ENCODE measurements at places on chromosomes 11 and 22. TPM values are rescaled to one million over a fixed set of nuclear protein-coding genes. Genes with fewer than 3 reads are reported as not detected.

GRCh38 chr22:50018608-50019285 is 6.2 kb upstream of the IL17REL start:
- DNase-seq: no peak
- no peaks in the 10 kb centered on the region for H3K27me3 ChIP-seq
- H3K4me1 ChIP-seq: peaks cover 25% of the 10 kb centered on the region
- H3K27ac ChIP-seq: no peak overlapping the region
- no peaks in the 10 kb centered on the region for H3K36me3 ChIP-seq
- no peak overlapping the region for H3K4me3 ChIP-seq

GRCh38 chr22:22712666-22713365 is 68.4 kb downstream of the GGTLC2 start:
- peaks cover 12% of the 10 kb centered on the region for H3K4me1 ChIP-seq
- H3K36me3 ChIP-seq: no peaks in the 10 kb centered on the region
- H3K4me3 ChIP-seq: no peak overlapping the region
- no peaks in the 10 kb centered on the region for H3K27me3 ChIP-seq
- no peak for DNase-seq
- no peak overlapping the region for H3K27ac ChIP-seq

GRCh38 chr11:134818516-134818915 is 406.5 kb upstream of the B3GAT1 start:
- DNase-seq: no peak
- no peak overlapping the region for H3K4me3 ChIP-seq
- H3K27me3 ChIP-seq: peaks cover 2% of the 10 kb centered on the region
- H3K36me3 ChIP-seq: no peaks in the 10 kb centered on the region
- H3K27ac ChIP-seq: no peak overlapping the region

- H3K4me1 ChIP-seq: peaks cover 18% of the 10 kb centered on the region
- DNase-seq: no peak
- no peaks in the 10 kb centered on the region for H3K36me3 ChIP-seq
- no peaks in the 10 kb centered on the region for H3K27me3 ChIP-seq
- no peak overlapping the region for H3K27ac ChIP-seq
Measured at GRCh38 chr22:46061501-46062231, 84.7 kb upstream of the WNT7B start.

GRCh38 chr22:38299770-38300102 is 17.5 kb downstream of the CSNK1E start:
- peaks cover 13% of the 10 kb centered on the region for H3K4me1 ChIP-seq
- H3K36me3 ChIP-seq: peaks cover 63% of the 10 kb centered on the region
- H3K4me3 ChIP-seq: no peak overlapping the region
- H3K27me3 ChIP-seq: no peaks in the 10 kb centered on the region
- DNase-seq: no peak

DNA sequence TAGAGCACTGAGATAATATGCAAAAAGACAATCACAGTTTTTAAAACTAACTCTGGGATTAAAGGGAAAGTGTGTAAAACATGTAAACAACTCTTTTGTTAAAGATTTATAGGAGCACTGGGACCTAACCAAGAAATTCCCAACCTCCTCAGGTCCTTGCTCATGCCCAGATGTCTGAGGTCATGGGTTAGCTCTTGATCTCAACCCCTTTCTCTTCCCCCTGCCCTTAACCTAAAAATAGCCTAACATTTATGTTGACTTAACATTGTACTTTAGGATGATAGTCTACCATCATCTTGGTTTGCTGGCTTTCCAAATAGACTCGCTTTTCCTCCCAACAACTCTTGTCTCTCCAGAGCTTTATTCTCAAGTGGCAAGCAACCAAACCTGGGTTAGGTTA is 258.2 kb upstream of the FAT3 start:
- no peaks in the 10 kb centered on the region for H3K27me3 ChIP-seq
- no peak overlapping the region for H3K4me3 ChIP-seq
- no peak for DNase-seq
- no peaks in the 10 kb centered on the region for H3K4me1 ChIP-seq
- no peak overlapping the region for H3K27ac ChIP-seq
- no peaks in the 10 kb centered on the region for H3K36me3 ChIP-seq

GRCh38 chr11:74371269-74372052 is 26.8 kb downstream of the PGM2L1 start:
- H3K36me3 ChIP-seq: no peaks in the 10 kb centered on the region
- no peak overlapping the region for H3K27ac ChIP-seq
- no peak for DNase-seq
- H3K4me1 ChIP-seq: no peaks in the 10 kb centered on the region

DNA sequence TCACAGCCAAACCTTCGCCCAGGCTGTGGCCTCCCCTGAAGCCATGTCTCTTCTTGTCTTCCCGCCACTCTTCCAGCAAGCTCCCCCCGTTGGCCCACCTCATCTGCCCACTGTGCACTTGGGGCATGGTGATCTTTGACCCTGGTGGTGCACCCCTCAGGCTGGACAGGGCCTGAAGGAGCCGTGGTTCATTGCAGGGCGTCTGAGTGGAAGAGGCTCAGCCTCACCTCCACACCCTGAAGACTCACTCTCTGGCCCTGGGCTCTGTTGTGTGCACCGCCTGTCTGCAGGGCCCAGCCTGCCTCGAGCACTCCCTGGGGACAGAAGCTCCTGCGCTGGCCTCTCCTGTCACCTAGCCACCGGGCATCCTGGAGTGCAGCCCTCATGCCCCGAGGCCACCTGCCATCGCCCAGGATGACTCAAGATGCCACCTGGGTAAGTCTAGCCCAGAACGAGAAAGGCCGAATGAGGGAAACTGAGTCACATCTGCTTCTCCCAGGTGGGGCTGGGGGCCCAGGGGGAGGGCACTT is 40.8 kb upstream of the PPARA start:
- no peak for DNase-seq
- H3K27me3 ChIP-seq: no peaks in the 10 kb centered on the region
- H3K36me3 ChIP-seq: no peaks in the 10 kb centered on the region
- H3K4me3 ChIP-seq: no peak overlapping the region

- no peaks in the 10 kb centered on the region for H3K27me3 ChIP-seq
- H3K27ac ChIP-seq: no peak overlapping the region
- H3K4me1 ChIP-seq: no peaks in the 10 kb centered on the region
- H3K36me3 ChIP-seq: no peaks in the 10 kb centered on the region
- DNase-seq: no peak
- H3K4me3 ChIP-seq: no peak overlapping the region
Measured at GRCh38 chr11:28346209-28346608, 238.0 kb downstream of the METTL15 start.

DNA sequence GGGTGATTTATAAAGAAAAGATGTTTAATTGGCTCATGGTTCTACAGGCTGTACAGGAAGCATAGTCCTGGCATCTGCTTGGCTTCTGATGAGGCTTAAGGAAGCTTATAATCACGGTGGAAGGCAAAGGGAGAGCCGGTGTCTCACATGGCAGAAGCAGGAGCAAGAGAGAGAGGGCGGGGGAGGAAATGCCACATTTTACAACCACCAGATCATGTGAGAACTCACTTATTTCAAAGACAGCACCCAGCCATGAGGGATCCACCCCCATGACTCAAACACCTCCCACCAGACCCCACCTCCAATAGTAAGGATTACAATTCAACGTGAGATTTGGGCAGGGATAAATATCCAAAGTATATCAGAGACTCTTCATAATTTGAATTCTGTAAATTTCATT is 200.7 kb downstream of the MSANTD4 start:
- H3K36me3 ChIP-seq: no peaks in the 10 kb centered on the region
- H3K27me3 ChIP-seq: no peaks in the 10 kb centered on the region
- no peak overlapping the region for H3K27ac ChIP-seq
- DNase-seq: no peak
- H3K4me3 ChIP-seq: no peak overlapping the region

PLEKHA7 gene
- 4.5 TPM for total RNA-seq

GANAB gene
- 175 TPM for total RNA-seq

SCGB1D2 gene
- total RNA-seq: not detected
